ENCODE measurements at places on chromosomes 6 and 20. TPM values are rescaled to one million over a fixed set of nuclear protein-coding genes. Genes with fewer than 3 reads are reported as not detected.

- no peaks in the 10 kb centered on the region for H3K4me1 ChIP-seq
- H3K27ac ChIP-seq: no peak overlapping the region
- H3K27me3 ChIP-seq: no peaks in the 10 kb centered on the region
- H3K4me3 ChIP-seq: no peak overlapping the region
Measured at GRCh38 chr6:167744681-167745669, 81.7 kb upstream of the AFDN start.

DNA sequence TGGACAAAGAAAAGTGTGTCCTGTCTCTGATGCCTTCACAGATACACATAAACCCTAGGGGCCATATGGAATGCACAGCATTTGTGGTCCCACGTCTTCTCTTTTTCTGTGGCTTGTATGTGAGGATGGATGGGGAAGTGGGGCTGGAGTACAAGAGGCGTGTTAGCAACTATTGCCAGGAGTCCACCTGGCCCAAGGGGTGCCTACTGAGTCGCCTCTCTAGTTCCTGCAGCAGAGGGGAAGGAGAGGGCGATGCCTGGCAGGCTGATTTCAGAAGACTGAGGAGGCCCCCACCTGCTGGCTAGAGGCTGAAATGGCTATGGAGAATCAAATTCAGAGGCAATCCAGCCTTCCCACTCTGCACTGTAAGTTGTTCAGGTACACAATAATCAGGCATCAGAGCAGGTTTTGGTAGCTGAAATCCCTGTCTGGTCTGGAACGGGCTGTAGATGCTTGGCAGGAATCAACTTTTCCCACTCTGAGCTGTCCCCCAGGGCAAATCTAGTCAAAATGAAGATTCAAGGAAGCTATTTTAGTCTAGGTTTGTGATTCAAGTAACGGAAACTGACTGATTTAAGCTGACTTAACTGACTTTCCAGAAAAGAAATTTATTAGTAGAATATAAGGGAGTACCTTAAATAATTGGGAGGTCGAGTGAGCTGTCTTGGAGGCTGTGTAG, 14.9 kb upstream of the PPARD start:
- H3K27ac ChIP-seq: no peak overlapping the region
- H3K27me3 ChIP-seq: no peaks in the 10 kb centered on the region
- no peak overlapping the region for H3K4me3 ChIP-seq
- H3K4me1 ChIP-seq: peaks cover 3% of the 10 kb centered on the region
- no peaks in the 10 kb centered on the region for H3K36me3 ChIP-seq

- no peaks in the 10 kb centered on the region for H3K4me1 ChIP-seq
- H3K36me3 ChIP-seq: 0 out of 2 replicates have a peak, but pooled peaks cover 4% of the 10 kb centered on the region
Measured at GRCh38 chr6:13239530-13240455, 88.5 kb downstream of the TBC1D7 start.

DNA sequence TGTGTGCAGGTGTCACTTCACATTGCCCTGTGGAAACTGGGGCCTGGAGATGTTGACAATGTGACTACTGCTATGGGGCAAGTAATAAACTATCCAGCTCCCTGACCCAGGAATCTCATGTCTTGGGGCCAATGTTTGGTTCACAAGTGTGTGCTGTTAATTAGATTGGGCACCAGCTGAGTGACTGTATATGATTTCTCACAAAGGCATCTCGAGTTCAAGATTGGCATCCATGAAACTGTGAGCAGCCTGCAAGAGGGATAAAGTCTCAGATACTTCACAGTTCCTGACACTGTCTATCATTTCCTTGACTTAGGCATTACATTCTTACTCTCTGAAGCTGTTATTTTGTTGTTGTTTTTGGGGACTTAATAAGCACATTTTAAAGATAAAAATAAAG, 264.0 kb downstream of the PRKN start:
- no peaks in the 10 kb centered on the region for H3K4me1 ChIP-seq
- no peak for DNase-seq
- H3K27ac ChIP-seq: no peak overlapping the region
- H3K36me3 ChIP-seq: no peaks in the 10 kb centered on the region
- no peak overlapping the region for H3K4me3 ChIP-seq
- H3K27me3 ChIP-seq: no peaks in the 10 kb centered on the region

KIF25 gene
- total RNA-seq: 1.5 TPM

DNA sequence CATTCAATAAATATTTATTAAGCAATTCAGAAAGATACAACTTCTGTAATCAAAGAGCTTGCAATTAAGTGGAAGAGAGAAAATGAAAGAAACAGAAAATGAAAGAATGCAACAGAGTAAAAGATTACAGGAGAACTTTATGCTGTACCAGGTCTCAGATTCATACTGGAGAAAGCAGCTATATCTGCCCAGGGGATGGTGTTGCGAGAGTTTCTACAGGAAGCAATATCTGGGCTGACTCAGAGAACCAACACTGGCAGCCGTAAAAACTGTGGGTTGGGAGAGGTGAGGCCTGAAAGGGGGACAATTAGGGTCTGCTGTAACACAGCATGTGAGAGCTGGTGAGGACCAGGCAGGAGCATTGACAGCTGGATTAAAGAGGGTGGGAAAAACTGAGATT, 256.7 kb upstream of the TCF21 start:
- no peaks in the 10 kb centered on the region for H3K4me1 ChIP-seq
- H3K27ac ChIP-seq: no peak overlapping the region
- no peaks in the 10 kb centered on the region for H3K27me3 ChIP-seq
- H3K36me3 ChIP-seq: no peaks in the 10 kb centered on the region
- DNase-seq: no peak

OPN5 gene
- not detected for total RNA-seq

DNA sequence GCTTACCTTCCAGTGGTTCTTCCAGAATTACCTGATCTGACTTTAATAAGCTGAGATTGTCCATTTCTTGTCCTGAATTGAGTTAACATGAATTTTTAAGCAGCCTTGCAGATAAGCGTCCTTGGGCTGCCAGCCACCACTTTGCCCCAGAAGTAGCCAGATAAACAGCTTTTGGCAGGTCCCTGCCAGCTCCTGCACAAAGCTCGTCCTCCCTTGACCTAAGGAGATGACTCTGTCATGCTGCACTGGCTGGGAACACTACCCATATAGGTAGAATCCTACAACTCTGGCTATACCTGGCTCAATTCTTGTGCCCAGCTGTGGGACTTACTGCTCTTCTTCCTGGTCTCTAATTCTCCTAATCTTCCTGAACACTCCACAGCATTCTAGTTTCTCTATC, 39.6 kb upstream of the AAR2 start:
- no peaks in the 10 kb centered on the region for H3K4me1 ChIP-seq
- H3K27ac ChIP-seq: no peak overlapping the region
- no peak overlapping the region for H3K4me3 ChIP-seq
- H3K36me3 ChIP-seq: no peaks in the 10 kb centered on the region
- no peak for DNase-seq

DNA sequence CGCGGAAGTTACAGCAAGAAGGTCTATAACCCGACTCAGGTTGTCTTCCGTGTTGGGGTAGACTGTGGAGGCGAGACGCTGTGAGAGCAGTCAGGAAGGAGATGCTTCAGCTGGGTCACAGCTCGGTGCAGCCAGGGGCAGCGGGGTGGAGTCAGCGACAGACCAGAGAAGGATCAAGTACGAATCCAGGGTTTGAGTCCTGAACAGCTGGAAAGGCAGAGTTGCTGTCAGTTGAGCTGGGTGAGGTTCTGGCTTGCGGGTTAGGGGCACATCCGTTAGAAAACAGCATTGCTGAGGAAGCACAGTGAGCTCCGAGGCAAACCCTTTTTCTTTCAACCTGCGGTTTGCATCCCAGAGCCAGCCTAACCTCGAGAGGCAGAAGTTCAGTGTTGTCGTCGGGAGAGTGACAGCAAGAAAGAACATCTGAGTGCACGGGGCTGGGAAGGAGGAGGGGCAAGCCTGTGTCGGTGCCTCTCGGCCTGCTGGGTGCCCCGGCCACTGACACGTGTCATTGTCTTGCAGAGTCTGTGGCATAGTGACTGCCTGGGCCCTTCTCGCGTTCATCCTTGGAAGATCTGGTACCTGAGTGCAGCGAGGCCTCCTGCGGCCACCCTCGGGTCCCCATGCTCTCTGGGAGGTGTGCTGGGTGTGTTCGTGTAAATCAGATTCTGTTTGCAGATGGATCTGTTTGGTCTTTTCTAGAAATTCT, 20.0 kb downstream of the PNLDC1 start:
- no peaks in the 10 kb centered on the region for H3K36me3 ChIP-seq
- H3K4me1 ChIP-seq: no peaks in the 10 kb centered on the region
- DNase-seq: no peak
- H3K27ac ChIP-seq: no peak overlapping the region
- H3K27me3 ChIP-seq: no peaks in the 10 kb centered on the region

NKX2-2 gene
- total RNA-seq: not detected

DNA sequence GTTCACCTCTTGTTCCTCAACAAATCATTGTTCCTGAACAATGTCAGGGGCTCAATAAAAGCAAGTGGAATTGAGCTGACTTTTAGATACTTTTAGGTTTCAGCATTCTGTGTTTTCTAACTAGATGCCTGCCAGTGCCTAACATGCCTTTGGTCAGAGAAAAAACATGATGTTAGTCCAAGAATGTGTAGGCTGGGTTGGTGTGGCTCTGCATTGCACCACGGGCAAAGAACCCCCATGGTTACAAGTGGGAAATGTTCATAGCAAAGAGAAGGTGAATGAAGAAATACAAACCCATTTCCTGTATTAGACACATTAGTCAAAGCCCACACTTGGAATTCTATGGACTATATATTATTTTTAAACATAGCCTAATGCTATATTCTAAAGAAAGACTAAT, 193.3 kb downstream of the TMEM200A start:
- H3K36me3 ChIP-seq: no peaks in the 10 kb centered on the region
- no peak overlapping the region for H3K4me3 ChIP-seq
- DNase-seq: no peak
- no peak overlapping the region for H3K27ac ChIP-seq

DNA sequence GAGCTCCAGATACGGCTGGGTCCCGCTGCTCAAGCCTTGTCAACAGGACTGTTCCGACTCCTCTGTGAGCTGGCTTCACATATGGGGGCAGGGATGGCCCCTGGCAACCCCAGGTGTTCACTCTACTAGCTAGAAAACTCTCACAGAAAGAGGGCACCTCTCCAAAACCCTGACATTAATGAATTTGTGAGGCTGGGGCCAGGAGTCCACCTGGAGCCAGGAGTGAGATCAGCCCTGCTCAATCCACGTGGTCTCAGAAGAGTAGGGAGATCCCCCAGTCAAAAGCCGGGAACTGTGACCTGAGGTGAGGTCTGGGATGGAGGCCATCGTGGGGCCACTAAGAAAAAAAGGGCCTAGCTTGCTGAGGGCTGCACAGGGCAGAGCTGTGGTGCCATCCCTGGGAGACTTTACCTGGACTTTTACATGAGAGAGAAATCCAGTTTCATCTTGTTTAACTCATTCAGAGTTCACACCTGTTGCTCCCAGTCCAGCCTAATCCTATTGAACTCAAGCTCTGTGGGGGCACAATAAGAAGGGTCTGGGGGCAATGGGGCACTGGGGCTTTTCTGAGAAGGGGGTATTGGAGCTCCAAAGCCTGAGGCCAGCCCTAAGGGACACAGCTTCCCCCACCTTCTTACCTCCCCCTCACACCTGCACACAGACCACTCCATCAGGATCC, 144.3 kb upstream of the MLN start:
- H3K4me1 ChIP-seq: peaks cover 5% of the 10 kb centered on the region
- H3K4me3 ChIP-seq: no peak overlapping the region
- no peak for DNase-seq
- no peaks in the 10 kb centered on the region for H3K36me3 ChIP-seq

TAGAP gene
- total RNA-seq: not detected

- no peaks in the 10 kb centered on the region for H3K36me3 ChIP-seq
- 0 out of 2 replicates have a peak, but pooled peaks cover 16% of the 10 kb centered on the region for H3K4me1 ChIP-seq
- no peaks in the 10 kb centered on the region for H3K27me3 ChIP-seq
- no peak overlapping the region for H3K27ac ChIP-seq
- DNase-seq: peak; percentile 84
Measured at GRCh38 chr6:87723170-87724078, 21.4 kb upstream of the AKIRIN2 start.

- no peak overlapping the region for H3K27ac ChIP-seq
- H3K4me1 ChIP-seq: peaks cover 10% of the 10 kb centered on the region
- no peak overlapping the region for H3K4me3 ChIP-seq
- no peaks in the 10 kb centered on the region for H3K36me3 ChIP-seq
Measured at GRCh38 chr6:154347981-154348380, 8.6 kb downstream of the IPCEF1 start.

DNA sequence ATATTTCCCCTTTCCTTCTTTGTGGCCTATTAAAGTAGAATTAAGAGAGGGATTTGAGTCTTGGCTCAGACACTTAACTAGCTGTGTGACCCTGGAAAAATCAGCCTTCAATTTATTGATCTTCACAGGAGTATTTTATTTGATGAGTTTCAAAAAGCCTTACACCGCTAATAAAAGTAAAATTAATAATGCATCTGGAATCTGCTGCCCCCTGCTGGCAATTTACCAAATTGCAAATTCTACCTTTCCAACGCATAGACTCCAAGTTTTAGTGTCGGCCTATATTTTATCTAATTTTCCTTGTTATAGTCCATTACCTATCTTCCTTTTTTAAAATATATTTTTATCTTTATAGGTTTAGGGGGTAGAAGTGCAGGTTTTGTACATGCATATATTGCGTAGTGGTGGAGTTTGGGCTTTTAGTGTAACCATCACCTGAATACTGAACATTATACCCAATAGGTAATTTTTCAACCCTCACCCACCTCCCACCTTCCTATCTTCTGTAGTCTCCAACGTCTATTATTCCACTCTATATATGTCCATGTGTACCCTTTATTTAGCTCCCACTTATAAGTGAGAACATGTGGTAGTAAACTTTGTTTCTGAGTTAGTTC, 46.3 kb downstream of the GOPC start:
- no peaks in the 10 kb centered on the region for H3K36me3 ChIP-seq
- no peak overlapping the region for H3K27ac ChIP-seq
- H3K27me3 ChIP-seq: no peaks in the 10 kb centered on the region
- DNase-seq: peak; percentile 40

DNA sequence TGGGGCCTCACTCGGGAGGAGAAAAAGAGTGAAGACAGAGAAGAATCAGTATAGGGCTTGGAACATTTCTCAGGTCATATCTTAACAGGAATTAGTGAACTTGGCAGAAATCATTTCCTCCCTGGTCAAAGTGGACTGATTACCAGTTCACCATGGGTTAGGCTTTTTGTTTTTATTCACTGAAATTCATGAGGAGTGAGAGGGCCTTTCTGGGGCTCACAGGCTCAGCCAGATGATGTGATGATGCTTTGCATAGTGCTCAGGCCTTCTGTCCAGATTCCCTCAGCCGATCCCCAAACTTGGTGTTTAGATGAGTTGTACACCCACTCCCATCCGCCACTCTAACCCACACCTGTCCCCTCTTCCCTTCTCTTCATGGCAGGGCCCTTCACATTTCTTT, 32.5 kb downstream of the SRSF3 start:
- H3K27ac ChIP-seq: no peak overlapping the region
- no peaks in the 10 kb centered on the region for H3K27me3 ChIP-seq
- DNase-seq: no peak
- H3K4me3 ChIP-seq: no peak overlapping the region
- H3K4me1 ChIP-seq: no peaks in the 10 kb centered on the region

MEP1A gene
- not detected for total RNA-seq

- H3K36me3 ChIP-seq: no peaks in the 10 kb centered on the region
- peaks cover 21% of the 10 kb centered on the region for H3K4me1 ChIP-seq
- H3K27me3 ChIP-seq: peaks cover 35% of the 10 kb centered on the region
- no peak for DNase-seq
- H3K27ac ChIP-seq: no peak overlapping the region
Measured at GRCh38 chr20:54477191-54477955, 2.0 kb downstream of the DOK5 start.

- no peak overlapping the region for H3K4me3 ChIP-seq
- no peak for DNase-seq
- no peaks in the 10 kb centered on the region for H3K27me3 ChIP-seq
- H3K36me3 ChIP-seq: no peaks in the 10 kb centered on the region
Measured at GRCh38 chr6:121135425-121135824, 198.9 kb downstream of the TBC1D32 start.

ABT1 gene
- 25.7 TPM for total RNA-seq

SCRT2 gene
- 0.31 TPM for total RNA-seq
